ENCODE measurements at places on chromosomes 5 and 9.
A peak's percentile ranks its signal among the peaks of the same experiment; 100 is the strongest.

GRCh38 chr9:33498387-33498786 lies 24.7 kb upstream of the NOL6 start:
- no peak for DNase-seq

DNA sequence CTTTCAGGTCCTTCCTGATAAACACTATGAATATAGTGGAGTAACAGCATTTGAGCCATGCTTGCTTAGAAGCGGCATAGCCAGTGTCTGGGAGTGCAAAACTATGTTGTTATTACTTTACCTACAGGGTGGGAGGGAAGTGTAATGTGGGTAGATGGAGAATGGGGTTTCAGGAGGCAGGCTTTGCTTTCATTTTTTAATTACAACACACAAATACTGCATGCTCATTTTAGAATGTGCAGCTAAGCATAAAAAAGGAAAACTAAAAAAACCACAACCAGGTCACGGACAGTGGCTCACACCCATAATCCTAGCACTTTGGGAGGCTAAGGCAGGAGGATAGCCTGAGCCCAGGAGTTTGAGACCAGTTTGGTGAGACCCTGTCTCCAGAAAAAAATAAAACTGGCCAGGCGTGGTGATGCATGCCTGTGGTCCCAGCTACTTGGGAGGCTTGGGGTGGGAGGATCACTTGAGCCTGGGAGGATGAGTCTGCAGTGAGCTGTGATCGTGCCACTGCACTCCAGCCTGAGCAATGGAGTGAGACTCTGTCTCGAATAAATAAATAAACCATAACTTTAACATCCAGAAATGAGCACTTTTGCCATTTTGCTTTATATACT lies 20.2 kb downstream of the HAVCR1 start:
- DNase-seq = no peak

DNA sequence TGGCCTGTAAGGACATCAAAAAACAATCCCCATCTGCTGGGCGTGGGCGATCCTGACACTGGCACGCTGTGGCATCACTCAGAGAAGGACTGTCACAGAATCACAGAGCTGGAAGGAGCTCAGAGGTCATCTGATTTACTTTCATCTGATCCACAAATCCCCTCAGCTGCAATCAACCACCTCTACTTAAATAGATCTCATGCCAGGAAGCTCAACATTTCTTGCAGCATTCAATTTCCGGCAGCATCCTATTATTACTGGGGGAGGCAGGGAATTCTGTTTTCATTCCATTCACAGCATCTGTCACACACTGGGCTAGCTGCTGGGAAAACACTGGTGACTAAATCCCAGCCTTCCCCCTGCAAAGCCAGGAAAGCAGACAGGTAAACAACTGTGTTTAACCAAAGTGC lies 38.3 kb downstream of the RETREG1 start:
- no peak for DNase-seq

GRCh38 chr9:77981332-77981731 lies 50.3 kb downstream of the GNAQ start:
- DNase-seq = no peak

- DNase-seq = no peak
Measured at GRCh38 chr9:27340285-27340674, 43.3 kb upstream of the EQTN start.

DNA sequence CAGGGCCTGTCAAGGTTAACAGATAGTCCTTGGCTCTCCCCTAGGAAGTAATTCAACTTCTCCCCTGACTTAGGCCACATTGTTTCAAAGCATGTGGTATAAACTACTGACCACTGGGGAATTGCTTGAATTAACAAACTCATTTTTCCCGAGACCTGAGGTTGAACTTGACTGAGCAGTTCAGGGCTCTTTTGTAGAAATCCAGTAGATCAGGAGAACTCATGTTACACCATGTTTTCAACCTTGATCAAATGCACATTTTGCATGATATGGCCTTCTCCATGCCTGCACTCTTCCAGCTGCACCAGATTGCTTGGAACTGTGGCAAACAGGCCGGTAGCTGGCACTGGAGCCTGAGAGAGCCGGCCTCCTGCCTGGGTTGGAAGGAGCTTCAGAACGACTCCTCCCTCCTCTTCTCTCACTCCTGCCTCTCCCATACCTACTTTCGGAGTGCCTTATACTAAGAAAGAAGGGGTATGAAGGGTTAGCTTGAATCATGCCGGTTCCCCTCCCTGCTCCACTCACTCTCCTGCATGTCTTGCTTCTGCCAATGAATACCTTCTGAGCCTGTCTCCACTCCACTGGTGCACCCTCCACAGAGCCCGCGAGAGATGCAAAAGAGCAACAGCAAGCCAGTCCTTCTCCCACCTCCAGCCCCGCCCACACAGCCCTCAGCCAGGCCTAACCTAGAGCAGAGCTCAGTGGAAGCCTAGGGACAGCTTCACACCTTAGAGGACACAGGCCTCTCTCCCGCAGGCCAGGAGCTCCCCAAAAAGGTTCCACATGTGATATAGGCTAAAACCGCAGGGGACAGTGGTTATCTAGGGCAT lies 159.4 kb downstream of the MACROH2A1 start:
- DNase-seq = no peak

DNA sequence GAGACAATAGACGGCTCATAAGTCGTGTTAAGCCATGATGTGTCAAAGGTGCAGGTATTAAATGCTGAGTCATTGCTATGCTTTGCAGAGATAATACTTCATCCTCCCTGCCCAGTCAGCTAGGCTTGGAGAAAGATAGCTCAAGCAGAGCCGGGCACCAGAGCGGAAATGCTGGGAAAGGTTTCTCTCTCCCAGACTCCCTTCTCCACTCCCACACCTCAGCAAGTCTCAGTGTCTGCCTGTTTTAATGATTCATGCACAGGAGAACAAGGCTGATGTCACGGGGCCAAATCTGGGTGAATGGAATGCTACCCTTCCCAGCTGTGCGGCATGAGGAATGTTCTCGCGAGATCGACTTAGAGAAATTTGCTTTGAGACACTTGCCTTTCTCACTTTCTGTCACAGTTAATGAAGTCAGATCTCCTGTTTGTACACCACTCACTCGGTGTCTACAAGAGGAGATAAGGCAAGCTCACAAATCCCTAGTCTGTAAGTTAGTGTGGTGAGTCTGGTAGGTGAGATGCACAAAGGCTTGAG lies 204.4 kb downstream of the EFNA5 start:
- peak; percentile 37 for DNase-seq

DNA sequence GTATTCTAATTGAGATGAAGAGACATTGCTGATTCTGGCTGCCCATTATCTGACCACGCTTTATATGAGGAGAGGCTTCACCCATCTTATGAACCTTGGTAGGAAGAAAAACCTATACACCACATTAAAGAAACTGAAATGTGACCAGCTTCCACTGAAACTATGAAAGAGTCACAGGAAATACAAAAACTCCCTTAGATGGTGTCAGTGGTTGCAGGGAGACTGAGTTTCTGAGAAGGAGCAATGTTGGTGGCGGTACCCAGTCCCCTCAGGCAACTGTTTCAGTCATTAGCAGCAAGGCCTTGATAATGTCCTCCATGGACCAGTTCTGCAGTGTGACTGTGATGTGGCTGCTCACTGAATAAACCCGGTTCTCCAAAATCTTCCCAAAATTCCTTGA lies 110.5 kb upstream of the FTMT start:
- no peak for DNase-seq

DNA sequence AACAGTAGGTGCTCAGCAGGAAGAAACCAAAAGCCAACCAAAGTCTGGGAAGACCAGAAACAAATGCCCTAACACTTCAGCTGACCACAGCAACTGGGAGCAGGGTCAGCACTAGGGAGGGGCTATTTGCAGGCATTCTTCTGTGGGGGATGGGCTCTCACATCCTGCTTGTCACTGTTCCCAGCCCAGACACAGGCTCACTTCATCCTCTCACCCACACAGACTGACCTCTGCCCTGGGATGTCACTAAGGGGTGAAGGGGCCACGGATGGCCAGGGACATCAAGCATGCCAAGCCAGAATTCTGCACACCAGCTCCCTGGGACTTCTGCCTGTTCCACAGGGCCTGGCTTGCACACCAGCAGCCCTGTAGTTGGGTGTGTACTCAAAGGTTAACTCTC lies 28.7 kb downstream of the GFRA3 start:
- DNase-seq = no peak

GRCh38 chr5:178116143-178116885 lies 3.0 kb downstream of the N4BP3 start:
- DNase-seq = no peak

GRCh38 chr9:127873886-127874285 lies 3.6 kb downstream of the AK1 start:
- DNase-seq = no peak

DNA sequence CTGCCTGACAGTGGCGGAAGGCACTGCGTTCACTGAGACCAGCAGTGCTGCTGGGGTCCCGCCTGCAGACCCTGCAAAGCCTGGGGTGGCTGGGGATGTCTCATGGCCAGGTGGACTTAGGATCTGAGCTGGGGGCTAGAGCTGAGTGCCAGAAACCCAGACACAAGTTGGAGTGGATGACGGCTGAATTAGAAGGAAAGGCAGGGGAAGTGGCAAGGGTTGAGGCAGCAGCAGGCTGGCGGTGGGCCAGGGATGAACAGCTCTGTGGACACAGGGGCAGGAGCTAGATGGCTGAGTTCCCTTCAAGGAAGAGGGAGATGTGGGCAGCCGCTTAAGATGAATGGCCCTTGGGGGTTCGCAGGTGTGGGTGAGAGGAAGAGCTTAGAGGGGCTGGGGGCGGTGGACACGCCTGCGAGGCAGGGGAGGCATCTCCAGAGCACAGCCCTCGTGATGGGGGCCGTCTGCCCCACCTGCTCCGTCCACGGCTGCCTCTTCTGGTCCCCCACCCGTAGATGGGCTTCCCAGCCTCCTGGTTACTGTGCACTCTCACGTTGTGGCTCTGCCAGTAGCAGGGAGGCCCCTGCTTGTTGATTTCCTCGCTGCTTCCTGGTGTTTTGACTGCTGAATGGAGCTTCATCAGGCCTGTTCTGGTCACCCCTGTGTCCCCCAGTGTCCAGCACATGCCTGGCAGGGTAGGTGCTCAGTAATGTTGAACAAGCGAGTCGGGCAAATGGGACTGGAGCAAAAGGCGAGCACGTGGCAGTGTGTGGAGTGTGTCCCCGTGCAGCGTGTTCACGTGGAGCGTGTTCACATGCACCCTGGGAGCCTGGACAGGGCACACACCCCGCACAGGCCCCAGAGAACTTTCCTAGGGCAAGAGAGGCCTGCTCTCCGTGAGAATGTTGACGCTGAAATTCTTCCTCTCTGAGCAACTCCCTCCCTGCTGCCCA lies 168.2 kb downstream of the CACNA1B start:
- no peak for DNase-seq

DNA sequence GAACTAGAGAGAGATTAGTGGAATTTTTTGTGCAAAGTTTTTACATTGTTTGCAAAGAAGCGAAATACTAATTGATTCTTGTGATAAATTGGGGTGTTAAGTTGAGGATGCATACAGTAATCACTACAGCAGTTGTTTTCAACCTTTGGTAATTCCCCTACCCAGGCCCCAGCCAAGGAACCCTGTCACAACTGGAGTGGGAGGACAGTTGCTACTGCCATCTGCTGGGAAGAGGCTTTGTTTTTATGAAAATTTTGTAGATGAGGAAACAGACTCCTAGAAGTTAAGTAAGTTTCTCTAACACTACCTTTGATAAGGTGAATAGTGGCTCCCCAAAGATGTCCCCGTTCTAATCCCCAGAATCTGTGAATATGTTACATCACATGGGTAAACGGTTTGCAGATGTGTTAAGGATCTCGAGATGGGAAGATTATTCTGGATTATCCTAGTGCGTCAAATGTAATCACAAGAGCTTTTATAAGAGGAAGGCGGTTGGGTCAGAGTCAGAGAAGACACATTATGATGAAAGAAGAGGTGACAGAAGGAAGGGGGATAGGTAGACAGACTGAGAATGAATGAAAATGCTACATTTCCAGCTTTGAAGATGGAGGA lies 34.0 kb upstream of the PPP1R2B start:
- DNase-seq = peak; percentile 16

GRCh38 chr5:102933316-102933715 lies 178.2 kb downstream of the PAM start:
- DNase-seq = no peak

DNA sequence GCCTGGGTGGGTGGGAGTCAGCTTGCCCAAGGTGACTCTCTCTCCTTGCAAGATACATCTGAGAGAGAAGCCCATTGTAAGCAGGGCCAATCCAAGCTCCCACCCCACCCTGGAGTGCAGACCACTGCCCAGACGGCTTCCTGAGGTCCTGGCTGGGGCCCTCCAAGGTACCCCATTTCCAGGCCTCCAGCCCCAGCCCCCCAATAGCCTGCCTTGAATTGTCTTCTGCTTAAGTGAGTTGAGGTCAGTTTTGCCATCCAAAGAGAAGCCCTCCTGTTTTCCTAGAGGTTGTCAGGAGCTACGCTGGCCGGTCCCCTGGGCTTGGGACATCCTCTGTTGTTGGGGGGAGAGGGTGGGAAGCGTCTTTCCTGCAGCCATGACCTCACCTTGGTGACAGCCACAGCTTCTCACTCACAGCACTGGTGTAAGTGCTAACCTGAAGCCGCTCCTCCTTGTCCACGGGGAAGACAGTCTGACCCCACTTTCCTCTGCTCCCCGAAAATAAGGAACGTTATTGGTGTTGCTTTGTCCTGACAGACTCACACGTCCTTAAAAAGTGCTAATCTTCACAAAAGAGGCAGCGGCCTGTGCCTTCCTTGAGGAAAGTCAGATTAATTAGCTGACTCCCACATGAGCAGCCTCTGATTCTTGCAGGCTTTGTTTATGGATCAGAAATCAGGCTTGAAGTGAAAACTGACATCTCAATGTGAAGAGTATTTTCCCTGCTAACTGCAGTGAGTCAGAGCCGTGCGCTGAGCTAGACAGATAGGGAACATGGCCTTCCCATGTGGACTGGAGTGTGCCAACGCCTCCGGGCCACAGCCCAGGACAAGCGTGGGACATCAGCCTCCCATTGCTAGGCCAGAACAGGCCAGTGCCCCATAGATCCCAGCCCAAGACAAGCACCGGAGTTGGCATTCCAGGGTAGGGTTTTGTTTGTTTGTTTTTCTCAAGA lies 52.3 kb downstream of the ADAMTS2 start:
- no peak for DNase-seq

- DNase-seq = no peak
Measured at GRCh38 chr9:110066929-110067716, 140.8 kb downstream of the C9orf152 start.

DNA sequence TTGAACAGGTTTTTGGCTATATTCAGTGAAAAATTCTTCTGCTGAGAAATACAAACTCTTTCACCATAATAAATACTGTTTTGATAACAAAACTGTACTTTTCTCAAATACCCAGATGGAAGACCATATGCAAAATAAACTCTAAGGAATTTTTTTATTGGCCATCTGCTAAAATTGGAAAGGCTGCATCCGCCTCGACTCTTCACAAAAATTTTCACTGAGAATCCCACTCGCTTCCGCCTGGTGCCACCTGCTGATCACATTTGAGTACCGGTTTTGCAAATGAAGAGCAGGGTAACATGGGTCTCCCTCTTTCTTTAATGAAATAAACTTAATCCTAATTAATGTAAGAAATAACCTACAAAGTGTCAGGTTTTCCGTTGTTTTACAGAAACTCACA lies 76.4 kb downstream of the TTLL11 start:
- DNase-seq = no peak

- DNase-seq = no peak
Measured at GRCh38 chr5:171702135-171702770, 83.4 kb upstream of the SMIM23 start.
